ENCODE measurements at places on chromosomes 7 and 10. TPM values are rescaled to one million over a fixed set of nuclear protein-coding genes. Genes with fewer than 3 reads are reported as not detected.

The CALHM3 gene
- polyA plus RNA-seq: not detected

- peaks cover 14% of the 10 kb centered on the region for H3K36me3 ChIP-seq
- peaks cover 22% of the 10 kb centered on the region for H3K4me1 ChIP-seq
- H3K4me3 ChIP-seq: no peak overlapping the region
- DNase-seq: no peak
- H3K27me3 ChIP-seq: no peaks in the 10 kb centered on the region
Measured at GRCh38 chr7:21910253-21910652, 35.4 kb downstream of the CDCA7L start.

- H3K27ac ChIP-seq: no peak overlapping the region
- no peaks in the 10 kb centered on the region for H3K4me1 ChIP-seq
- no peak overlapping the region for H3K4me3 ChIP-seq
- no peak for DNase-seq
Measured at GRCh38 chr10:44066527-44067255, 318.2 kb downstream of the CXCL12 start.

DNA sequence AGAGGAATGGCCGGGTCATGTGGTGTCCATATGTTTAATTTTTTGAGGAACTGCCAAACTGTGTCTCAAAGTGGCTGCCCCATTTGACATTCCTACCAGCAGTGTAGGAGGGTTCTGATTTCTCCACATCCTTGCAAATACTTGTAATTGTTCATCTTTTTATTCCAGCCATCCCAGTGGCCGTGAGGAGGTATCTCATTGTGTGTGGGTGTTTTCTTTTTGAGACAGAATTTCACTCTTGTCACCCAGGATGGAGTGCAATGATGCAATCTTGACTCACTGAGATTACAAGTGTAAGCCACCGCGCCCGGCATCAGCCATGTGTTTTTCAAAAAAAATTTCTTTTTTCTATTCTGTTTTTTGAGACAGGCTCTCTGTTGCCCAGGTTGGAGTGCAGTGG, 38.7 kb upstream of the DLG5 start:
- no peak overlapping the region for H3K27ac ChIP-seq
- H3K4me1 ChIP-seq: no peaks in the 10 kb centered on the region
- H3K4me3 ChIP-seq: no peak overlapping the region

The PNLIP gene
- 0.18 TPM for polyA plus RNA-seq

The RNF32 gene
- 0.86 TPM for polyA plus RNA-seq

The OR13A1 gene
- 0.83 TPM for polyA plus RNA-seq

DNA sequence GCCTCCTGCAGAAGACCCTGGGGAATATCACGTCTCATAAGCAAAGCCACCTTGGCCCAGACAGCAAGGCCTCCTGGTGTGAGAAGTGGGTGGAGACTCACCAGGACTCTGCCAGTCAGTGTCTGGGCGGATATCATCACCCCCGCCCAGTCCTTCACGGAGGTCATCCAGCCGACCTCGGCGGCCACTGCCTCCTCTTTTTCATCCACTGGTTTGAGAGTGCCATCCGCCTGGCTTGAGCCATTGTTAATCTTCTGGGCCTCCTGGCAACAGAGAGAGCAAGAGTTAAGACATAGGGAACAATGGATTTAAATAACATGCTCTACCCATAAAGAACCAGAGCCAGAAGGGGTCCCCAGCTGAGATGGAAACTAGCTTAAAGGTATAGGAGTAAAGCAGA, 233.8 kb downstream of the KCNMA1 start:
- peaks cover 62% of the 10 kb centered on the region for H3K27me3 ChIP-seq
- no peak overlapping the region for H3K27ac ChIP-seq
- H3K4me1 ChIP-seq: no peaks in the 10 kb centered on the region
- H3K36me3 ChIP-seq: no peaks in the 10 kb centered on the region

DNA sequence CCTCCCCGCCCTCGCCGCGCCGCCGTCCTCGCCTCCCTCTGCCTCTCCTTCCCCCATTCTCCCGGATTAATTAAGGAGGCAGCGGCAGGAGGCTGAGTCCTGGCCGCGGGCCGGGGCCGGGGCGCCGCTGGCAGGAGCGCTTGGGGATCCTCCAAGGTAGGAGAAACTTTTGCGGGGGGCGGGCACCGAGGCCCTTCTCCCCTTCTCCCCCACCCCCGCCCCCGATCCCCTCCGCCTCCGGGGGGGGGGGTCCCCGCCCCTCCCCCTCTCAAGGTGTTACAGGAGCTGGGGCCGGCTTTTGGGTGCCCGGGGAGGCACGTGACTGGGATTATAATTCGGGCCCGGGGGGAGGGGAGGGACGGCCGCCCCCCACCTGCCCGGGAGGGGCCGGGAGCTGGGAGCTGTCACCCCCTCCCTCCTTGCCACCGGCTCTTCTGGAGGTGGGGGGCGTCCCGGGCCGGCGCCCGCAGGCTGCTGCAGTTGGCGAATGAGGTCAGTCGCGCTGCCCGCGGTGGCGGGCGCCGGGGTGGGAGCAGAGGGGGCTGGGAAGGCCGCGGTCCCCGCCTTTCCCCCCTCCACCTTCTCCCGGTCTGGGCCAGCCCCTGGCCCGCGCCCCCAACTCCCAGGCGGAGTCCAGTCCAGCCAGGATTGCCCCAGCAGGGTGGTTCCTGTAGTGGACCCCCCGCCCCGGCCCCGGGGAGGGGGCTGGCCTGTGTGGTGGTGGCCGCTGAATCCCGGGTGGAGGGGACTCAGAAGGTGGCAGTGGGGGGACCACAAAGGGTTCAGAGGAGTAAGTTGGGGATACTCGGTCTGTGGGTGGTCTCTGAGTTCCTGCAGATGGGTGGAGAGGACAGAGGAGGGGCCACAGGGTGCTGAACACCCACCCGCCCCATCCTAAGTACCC, 567 bp downstream of the GTF2IRD1 start:
- H3K4me3 ChIP-seq: peak overlapping the region; percentile 68
- H3K27me3 ChIP-seq: peaks cover 29% of the 10 kb centered on the region
- peaks cover 21% of the 10 kb centered on the region for H3K4me1 ChIP-seq
- DNase-seq: no peak
- H3K36me3 ChIP-seq: no peaks in the 10 kb centered on the region

- no peak overlapping the region for H3K27ac ChIP-seq
- H3K4me3 ChIP-seq: no peak overlapping the region
- DNase-seq: no peak
Measured at GRCh38 chr10:6504296-6504695, 75.8 kb downstream of the PRKCQ start.
